ENCODE measurements at places on chromosomes 12 and 14.

- DNase-seq = peak; percentile 21
Observed at GRCh38 chr14:50726372-50727107, 58.4 kb upstream of the SAV1 start.

GRCh38 chr12:129791396-129791795 lies 112.4 kb downstream of the TMEM132D start:
- DNase-seq = no peak

DNA sequence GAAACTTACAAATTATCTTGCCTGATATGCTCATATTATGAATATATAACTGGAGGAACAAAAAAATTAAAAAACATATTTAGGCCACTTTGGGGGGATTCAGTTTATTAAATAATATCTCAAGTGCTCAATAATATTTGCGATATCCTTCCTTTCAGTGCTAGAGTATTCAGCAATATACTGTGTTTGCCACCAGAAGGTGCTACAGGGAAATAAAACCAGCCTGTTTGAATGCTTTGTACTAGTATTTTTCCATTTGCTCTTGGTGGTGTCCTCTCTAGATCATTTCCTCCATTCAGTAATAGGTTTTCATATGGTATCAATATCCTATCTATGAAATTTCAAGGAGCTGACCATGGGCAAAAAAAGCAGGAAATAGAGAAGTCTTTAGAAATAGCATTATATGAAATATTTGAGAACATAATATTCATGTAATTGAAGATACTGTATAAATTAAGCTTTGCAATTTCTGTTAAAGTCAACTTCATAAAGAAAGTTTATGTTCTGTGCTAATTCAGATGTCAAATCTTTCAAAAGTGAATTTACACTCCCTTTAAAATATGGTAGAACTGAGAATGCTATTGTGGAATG lies 106.2 kb upstream of the NAV3 start:
- DNase-seq = no peak

DNA sequence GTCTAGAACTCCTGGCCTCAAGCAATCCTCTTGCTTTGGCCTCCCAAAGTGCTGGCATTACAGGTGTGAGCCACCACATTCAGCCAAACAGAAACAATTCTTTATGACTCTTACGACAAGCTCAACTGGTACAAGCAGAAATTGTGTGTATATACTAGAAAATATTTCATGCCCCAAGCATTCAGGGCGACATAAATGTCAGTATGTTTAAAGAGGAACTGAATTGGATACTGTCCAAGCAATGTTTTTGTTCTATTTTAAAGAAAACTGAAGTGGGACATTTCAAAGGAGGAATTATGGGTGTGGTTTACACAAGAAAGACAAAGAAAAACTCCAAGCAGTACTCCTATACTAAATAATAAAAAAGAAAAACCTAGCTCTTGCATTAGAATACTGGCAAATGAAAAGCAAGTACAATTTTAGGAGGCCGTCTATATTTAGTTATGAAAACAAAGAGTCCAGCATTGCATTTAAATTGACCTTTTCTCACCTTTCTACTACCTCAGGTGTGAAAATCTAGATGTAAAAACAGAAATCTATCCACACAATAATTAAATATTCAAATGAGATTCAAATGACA lies 48.9 kb downstream of the PPP1R12A start:
- no peak for DNase-seq

DNA sequence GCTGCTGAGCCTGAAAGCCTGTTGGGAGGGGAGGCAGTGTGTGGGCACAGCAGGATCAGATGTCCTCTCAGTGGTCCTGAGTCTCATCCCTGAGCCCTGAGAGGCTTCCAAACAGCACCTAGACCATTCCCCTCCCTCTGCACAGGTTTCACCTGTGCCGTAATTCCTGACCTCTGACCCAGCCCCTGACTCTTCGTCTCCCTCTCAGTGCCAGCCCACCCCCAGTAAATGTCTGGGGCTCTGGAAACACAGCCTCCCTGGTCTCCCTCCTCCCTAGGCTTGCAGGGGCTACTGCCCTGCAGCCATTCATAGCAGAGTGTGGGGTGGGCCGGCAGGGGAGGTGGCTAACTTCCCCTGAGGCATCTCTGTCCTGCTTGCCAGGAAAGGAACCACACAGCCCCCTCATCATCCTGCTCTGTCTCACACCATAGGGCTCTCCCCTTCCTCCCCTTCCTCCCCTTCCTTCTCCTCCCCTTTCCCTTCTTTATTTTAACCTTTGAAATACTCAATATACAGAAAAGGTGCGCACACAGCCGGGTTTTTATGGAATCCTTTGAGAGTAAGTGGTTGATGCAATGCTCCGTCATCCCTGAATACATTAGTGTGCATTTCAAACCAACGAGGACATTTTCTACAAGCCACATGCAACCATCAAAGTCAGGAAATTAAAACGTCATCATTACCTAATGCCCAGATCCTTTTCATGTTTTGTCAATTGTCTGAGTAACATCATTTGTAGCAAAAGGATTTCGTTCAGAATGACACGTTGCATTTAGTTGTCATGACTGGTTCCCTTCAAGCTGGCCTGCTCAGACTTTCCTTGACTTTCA lies 67.0 kb downstream of the PRMT8 start:
- DNase-seq = no peak

GRCh38 chr12:53976172-53976822 lies 1.5 kb upstream of the HOTAIR start:
- no peak for DNase-seq

DNA sequence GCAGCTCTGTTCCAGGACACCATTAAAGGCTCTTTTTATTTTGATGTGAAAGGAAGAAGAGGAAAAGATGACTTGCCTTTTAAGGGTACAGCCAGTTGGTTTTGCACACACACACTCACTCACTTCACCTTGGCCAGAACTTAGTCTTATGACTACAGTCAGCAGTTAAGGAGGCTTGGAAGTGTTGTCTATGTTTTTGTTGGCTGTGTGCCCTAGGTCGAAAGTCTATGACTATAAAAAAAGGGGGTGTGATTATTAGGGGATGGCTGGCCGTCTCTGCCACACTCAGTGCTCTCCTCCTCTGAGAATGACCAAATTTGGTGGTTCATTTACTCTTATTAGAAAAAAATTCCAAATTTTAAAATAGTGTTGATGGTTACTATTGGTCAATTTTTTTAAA lies 139.5 kb upstream of the OTX2 start:
- DNase-seq = no peak

GRCh38 chr12:93363841-93364297 lies 13.9 kb upstream of the NUDT4 start:
- DNase-seq = no peak

DNA sequence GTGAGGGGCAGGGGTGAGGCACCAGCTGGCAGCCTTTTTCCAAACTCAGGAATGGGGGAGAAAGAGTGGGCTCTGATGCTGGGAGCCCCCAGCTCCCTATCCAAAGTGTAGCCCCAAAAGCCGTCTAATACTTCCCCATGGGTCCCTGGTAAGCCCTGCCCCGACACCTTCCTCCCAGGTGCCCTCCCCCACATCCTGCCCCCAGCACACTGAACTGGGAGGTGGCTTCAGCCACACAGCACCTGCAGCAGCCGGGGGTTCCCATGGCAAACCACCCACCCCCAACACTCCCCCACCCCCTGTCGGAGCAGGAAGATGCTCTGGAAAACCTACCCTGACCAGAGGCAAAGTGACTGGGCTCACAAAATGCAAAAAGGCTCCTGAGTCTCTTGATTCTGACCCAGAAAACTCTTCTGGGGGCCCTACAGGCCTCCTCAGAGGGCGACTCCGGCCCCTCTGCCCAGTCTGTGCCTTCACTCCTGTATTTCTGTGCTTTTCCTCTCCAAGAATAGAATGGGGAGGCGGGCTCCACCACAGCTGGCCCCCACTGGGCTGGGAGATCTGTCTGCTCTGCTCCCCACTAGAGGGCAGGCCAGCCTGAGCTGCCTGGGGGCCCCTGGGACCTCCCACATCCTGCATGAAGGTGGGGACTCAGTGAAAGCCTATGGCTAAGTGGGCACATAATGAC lies 81.6 kb downstream of the ITPK1 start:
- DNase-seq = peak; percentile 72

GRCh38 chr12:125882141-125882540 lies 816.9 kb downstream of the AACS start:
- no peak for DNase-seq

GRCh38 chr12:12024911-12025682 lies 45.6 kb upstream of the BCL2L14 start:
- no peak for DNase-seq

- no peak for DNase-seq
Observed at GRCh38 chr12:132545164-132545953, 55.4 kb downstream of the FBRSL1 start.

- no peak for DNase-seq
Observed at GRCh38 chr14:78488938-78489337, 318.8 kb downstream of the NRXN3 start.

- no peak for DNase-seq
Observed at GRCh38 chr12:124493809-124494750, 73.3 kb downstream of the NCOR2 start.

DNA sequence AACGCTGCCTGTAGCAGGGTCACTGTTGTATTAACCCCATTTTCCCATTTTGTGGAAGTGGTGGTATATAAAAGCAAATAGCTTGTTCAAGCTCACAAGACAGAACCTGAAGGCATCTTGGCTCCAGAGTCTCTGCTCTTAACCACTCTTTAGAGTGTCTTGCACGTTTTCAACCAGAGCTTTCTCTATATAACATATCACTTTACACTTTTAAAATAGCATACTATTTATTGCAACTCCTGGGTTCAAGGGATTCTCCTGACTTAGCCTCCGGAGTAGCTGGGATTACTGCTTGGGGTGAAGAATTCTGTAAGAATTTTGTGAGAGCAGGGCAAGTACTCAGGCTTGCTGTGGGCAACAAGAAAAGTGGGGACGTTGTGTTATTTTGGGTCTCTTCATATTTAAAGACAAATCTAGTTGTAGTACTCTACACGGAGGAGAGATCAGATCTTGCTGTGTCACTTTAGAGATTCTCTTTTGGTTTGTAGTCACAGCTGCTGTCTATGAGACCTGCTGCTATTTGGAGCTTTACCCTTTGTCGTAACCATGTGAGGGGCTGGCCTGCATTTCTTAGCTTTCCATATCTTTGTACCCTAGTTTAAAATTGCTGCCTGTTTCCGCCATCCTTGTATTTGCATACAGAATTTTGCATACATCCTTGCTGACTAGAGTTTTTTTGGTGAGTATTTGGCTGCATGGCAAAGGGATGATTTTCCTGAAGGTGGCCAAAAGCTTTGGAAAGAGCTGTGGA lies 40.7 kb downstream of the WDR20 start:
- no peak for DNase-seq

DNA sequence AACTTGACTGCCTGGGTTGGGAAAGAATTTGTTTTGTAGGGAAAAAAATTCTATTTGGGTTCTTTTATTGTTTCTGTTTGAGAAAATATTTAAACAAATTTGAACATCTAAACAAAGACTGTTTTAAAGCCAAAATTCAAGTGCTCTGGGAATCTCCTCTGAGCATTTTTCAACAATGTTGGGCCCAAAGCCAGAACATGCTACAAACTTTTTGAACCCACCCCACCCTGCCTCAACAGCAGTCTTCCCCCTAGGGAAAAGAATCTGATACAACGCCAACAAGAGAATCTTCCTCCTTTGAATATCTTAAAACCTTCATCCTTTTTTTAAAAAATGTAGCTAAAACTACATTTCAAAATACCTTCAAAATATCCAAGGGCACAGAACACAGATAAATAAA lies 20.4 kb upstream of the NID2 start:
- no peak for DNase-seq

- no peak for DNase-seq
Observed at GRCh38 chr14:104372390-104373054, 207.0 kb upstream of the C14orf180 start.

DNA sequence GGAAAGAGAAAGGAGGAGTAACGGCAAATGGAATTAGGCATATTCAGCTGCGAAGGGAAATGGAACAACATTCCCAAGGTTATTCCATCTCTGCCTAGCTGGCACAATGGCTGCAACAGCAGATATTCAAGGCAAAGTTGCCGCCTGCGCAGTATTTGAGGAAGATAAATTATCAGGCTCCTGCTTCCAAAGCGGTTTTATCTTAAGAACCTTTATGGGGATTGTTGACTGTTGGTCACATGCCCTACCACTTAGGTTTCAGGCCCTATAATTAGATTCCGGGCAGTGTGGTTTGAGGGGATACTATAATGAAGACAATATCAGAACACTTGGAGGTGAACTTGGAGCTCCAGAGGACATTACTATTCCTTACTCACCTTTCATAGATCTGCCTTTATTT lies 99.7 kb downstream of the FGD4 start:
- DNase-seq = no peak

GRCh38 chr14:58088961-58089360 lies 63.1 kb downstream of the ARMH4 start:
- DNase-seq = no peak

GRCh38 chr12:53999559-54000115 lies 324 bp upstream of the HOXC9 start:
- DNase-seq = no peak

- no peak for DNase-seq
Observed at GRCh38 chr12:47819138-47819895, 386 bp downstream of the HDAC7 start.

- DNase-seq = no peak
Observed at GRCh38 chr12:31906557-31907301, 52.5 kb upstream of the RESF1 start.

- no peak for DNase-seq
Observed at GRCh38 chr12:44889926-44890325, 13.8 kb upstream of the NELL2 start.

DNA sequence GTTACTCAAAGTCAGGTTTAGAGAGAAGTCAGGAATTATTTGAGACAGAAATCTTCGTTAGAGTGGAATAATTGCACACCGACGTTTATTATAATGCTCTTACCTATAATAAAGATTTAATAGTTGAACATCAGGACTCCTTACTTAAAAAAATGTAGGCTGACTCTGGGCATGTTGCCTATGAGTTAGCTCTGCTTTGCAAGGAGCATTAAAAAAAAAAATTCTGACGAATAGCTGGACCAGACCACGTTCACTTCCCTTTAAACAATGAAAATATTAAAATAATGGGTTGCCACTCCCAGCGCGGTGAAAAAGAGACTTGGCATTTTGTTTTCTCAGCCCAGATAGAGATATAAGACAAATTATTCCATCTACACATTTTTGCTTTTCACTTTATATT lies 574 bp upstream of the FANCM start:
- DNase-seq = no peak
